Sciatic nerve (tissue), 2 donors: ENCODE measurements at places on chromosomes 12 and 14.

DNA sequence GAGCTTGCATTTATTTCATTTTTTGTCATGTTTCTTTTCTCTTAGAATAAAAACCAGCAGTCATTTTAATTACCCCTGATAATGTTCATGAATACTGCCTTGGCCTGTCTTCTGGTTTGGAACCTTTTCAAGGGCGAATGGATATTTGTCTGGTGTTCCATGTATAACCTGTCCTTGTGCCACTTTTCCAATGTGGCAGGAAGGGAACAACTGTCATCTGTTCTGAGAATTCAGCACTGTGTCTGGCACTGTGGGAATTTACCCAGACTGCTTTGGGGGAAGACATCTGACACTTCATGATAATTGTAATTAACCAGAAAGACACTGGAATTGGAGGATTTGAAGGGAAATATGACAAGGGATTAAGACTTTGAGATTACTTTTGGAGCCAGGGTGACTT is 352.8 kb downstream of the APAF1 start:
- no peak for DNase-seq

DNA sequence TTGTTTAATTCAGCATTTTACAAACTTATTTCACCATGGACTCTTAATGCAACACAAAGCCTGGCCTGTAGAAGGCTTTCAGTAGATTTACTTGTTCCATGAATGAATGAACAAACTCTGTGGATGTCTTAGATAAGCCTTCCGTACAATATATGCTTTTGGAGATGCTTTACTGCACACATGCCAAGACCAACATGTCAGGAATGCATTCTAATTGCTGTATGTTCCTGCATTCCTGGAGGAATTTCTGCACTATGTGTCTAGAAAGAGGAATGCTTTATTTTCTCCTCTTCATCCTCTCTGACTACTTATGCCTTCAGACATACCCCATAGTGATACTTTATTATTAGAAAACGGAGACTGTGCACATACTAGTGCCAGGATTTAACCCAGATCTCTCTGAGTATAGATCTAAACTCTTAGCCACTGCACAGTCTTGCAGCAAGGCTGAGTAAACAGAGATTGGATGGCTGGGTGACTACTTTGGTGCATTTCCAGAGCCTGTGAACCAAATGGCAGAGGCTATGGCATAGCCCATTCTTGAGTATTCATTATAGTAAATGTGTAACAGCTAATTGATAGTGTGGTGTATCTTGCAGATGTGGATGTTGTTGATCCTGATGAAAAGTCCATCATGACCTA is 108.2 kb downstream of the SYNE2 start:
- DNase-seq: no peak

DNA sequence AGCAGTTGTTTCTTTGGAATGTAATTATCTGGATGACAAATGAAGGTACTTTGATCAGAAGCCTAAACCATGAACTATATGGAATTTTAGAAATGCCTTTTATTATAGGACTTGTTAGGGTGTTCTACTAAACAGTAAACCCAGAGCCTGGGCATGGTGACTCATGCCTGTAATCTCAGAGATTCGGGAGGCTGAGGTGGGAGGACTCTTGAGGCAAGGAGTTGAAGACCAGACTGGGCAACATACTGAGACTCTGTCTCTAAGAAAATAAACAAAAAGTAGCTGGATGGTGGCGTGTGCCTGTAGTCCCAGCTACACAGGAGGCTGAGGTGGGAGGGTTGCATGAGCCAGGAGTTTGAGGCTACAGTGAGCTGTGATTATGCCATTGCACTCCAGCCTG is 23.9 kb downstream of the PALS1 start:
- DNase-seq: no peak

GRCh38 chr14:77882098-77882497 is 82.2 kb downstream of the ADCK1 start:
- no peak for DNase-seq

DNA sequence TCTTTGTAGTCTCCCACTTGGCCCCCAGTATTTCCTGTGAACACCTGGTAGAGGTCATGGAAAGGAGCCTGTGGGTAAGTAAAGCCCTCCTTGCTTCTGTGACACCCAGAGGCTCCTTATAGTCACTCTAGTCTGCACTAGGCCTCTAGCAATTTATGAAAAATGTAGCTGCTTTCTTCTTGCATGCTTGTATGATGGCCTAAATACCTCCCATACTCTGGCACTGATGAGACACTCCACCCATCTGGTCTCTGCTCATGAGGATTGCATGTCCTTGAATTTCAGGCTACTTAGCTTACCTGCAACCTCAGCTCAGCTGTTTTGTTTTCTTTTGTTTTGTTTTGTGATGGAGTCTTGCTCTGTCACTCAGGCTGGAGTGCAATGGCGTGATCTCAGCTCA is 4.6 kb upstream of the A2ML1 start:
- no peak for DNase-seq

GRCh38 chr12:21813125-21813524 is 38.6 kb upstream of the KCNJ8 start:
- DNase-seq: no peak

DNA sequence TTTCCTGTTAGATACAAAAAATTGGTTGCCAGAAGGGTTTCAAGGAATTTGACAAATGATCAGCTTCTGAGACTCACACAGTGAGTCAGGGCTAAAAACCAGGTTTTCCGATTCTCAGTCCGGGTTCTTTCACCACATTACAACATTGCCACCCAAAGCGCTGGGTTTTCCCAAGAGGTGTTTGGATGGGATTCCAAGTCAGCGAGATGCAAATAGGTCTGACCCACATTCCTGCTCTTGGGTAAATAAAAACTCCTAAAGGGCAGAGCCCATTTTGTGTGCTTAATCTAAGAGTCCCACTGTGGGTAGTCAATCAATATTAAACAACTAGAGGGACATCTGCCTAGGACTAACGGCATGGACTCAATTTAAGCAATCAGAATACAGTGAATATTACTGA is 5.4 kb upstream of the RIC8B start:
- no peak for DNase-seq

DNA sequence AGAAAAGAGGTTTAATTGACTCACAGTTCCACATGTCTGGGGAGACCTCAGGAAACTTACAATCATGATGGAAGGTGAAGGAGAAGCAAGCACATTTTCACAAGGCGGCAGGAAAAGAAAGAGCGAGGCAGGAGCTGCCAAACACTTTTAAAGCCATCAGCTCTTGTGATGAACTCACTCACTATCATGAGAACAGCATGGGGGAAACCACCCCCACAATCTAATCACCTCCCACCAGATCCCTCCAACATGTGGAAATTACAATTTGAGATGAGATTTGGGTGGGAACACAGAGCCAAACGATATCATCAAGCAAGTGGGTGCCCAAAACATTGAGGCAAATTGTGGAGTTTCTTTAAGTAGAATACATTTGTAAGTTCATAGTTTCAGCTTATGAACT is 957.7 kb downstream of the DIO2 start:
- DNase-seq: no peak

DNA sequence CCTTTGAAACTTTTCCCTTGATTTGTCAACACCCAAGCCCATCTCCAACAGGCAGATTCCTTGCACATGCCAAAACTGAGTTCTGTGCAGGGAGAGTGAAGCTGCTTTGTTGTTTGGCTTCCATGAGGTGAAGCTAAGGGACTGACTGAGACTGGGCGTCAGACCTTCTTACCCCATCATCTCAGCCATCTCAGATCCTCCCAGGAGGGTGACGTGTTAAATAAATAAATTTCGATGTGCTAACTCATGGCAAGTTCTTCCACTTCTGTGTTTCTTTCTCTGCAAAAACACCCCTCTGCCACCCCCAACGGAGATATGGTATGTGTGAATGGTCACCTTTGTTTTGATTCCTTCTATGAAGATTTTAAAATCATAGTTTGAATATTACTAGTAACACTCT is 17.8 kb downstream of the UTP20 start:
- DNase-seq: no peak

GRCh38 chr12:104508752-104509446 is 52.2 kb downstream of the CHST11 start:
- no peak for DNase-seq

DNA sequence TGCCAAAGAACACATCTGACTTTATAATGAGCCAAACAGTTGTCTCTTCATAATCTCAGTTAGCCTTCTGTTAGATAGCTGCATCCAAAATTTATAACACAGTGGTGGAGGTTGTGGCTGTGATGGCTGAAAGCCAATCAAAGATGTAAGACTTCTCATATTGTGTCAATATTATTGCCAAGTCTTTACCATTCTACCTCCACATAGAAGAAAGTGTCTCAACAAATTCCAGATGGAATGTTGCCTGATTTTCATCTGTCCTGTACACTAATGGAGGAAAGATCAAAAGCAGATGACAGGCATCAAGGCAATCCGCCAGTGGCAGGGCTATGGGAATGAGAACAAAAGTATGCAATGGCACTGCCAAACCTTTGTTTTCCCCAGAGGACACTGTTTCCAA is 813.1 kb upstream of the NOVA1 start:
- DNase-seq: no peak

GRCh38 chr12:89173096-89173495 is 179.2 kb downstream of the DUSP6 start:
- no peak for DNase-seq

DNA sequence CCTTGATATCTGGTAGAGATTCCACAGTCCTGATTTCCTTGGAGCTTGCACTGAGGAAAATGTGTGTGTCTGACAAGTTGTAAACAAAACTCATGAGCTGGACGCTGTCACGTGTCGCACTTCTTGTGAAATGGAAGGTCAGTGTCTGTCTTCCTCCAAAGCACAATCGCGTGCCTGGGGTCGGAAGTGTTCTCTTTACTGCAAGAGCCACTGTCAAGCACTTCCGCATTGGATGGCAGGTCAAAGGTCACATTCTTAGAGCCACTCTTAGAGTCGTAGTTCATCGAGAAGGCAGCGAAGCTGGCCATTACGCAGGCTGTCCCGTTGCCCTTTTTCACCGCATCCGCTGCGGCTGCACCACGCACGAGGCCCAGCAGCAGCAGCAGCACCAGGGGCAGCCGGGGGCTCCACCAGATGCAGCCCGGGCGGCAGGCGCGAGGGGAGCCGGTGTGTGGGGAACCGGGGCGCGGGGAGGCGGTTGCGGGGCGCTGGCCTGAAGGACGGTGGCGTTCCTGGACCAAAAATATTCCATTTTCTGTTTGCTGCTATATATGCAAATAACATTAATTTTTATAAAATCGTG is 45.0 kb downstream of the LRTM2 start:
- DNase-seq: no peak

- no peak for DNase-seq
These were observed 23.3 kb downstream of the MDM2 start for GRCh38 chr12:68831272-68831671.

DNA sequence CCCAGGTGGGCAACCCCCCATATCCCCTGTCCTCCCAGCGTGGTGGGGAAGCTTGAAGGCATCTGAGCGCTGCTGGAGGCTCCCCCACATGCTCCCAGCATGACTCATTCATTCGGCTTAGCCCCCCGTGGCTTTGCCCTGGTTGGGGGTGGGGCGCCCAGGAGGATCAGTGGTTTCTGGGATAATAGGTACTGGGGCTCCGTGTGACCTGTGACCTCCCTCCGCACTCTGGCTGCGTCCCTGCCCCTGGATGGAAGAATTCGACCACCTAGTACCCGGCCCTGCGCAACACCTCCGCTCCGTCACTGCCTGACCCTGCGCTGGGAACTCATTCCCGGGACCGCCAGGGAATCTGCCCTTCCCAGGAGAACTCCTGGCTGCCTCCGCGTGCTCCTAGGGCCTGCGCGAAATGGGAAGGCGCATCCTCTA is 120.1 kb downstream of the AACS start:
- no peak for DNase-seq

DNA sequence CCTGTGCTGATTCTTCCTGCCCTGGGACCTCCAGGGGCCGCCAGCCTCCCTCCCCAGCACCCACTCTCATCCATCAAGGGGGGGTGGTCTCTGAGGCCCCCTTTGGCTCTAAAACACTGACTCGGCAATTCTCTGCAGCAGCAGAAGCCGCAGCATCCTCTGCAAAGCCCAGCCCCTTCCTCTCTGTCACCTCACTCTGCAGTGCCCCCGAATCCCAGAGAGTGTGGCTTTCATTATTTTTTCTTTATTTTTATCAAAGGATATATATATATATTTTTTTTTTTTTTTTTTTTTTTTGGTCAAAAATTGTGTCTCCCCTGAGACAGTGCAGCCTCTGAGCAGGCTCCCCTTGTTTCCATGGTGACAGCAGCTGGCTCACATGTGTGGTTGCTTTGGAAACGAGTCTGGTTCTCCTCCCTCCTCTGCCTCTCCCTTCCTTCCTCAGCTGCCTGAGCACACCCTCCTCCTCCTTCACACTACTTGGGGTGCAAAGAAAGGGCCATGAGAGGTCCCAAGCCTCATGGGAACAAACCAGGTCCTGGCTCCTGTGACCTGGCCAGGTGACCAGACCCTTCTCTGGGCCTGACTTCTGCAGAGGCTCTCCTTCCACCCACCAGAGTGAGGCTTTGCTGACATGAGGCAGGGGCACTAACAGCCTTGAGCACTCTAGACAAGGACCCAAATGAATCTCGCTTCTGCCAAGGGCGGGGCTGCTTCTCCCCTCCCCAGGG is 100.5 kb downstream of the LRRC74A start:
- DNase-seq: peak; percentile 70

DNA sequence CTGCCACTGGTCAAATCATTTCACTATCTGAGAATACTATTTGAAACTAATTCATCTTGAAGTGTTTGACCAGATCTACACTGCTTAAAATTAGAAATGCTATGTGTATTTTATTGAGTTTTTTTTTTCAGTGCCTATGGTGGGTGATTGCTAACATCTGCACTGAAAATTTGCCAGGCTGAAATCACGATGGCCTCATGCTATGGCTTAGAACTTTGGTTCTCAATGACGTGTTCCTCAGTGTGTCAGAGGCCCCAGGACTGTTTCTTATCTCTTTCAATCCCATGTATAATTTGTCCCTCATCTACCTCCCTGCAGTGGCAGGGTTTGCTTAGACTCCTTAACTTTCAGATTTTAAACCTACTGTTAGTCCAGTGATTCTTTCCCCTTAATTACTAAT is 36.2 kb upstream of the NKX2-8 start:
- DNase-seq: no peak

DNA sequence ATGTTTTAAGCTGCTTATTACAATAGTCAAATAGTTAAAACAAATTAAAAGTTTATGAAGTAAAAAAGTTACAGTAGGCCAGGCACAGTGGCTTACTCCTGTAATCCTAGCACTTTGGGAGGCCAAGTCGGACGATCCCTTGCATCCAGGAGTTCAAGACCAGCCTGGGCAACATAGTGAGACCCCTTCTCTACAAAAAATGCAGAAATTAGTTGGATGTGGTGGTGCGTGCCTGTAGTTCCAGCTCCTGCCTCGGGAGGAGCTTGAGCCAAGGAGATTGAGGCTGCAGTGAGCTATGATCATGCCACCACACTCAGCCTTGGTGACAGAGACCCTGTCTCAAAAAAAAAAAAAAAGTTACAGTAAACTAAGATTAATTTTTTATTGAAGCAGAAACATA is 142.6 kb downstream of the MIPOL1 start:
- DNase-seq: no peak

GRCh38 chr12:16103851-16104250 is 173.6 kb downstream of the SLC15A5 start:
- DNase-seq: no peak
